ENCODE measurements at places on chromosomes 5 and 9.

GRCh38 chr5:94245608-94246007 is 372.8 kb downstream of the KIAA0825 start:
- no peak overlapping the region for H3K27ac ChIP-seq
- H3K27me3 ChIP-seq, result peaks cover 5% of the 10 kb centered on the region
- no peak for DNase-seq
- H3K4me3 ChIP-seq, result no peak overlapping the region
- no peaks in the 10 kb centered on the region for H3K4me1 ChIP-seq

DNA sequence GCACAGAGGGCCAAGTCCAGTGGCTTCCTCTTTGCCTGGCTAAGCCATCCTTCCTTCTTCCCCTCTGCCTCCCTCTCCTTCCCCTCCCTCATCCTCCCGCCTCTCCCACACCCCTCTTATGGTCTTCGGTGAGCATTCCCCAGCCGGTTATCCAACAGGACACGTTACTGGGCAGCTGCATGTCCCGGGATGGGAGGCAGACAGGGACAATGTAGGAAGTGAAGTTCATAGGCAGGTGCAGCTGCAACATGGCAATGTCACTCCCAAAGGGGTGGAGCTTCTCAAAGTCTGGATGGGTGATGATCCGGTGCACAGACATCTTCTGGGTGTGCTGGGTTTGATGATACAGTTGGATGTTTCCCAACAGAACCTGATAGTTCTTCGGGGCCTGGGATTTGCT is 71.4 kb upstream of the SPTLC1 start:
- no peaks in the 10 kb centered on the region for H3K4me1 ChIP-seq
- DNase-seq, result no peak
- H3K27me3 ChIP-seq, result peaks cover 20% of the 10 kb centered on the region
- H3K4me3 ChIP-seq, result no peak overlapping the region

DNA sequence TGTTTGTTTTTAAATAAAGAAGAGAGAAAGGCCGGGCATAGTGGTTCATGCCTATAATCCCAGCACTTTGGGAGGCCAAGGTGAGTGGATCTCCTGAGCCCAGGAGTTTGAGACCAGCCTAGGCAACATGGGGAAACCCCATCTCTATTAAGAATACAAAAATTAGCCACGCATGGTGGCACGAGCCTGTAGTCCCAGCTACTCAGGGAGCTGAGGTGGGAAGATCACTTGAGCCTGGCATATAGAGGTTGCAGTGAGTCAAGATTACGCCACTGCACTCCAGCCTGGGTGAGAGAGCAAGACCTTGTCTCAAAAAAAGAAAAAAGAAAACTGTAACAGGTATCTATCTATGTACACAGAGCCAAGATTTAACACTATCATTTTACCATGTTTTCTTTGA is 34.2 kb upstream of the CDC42SE2 start:
- peak overlapping the region; percentile 60 for H3K27ac ChIP-seq
- peaks cover 5% of the 10 kb centered on the region for H3K36me3 ChIP-seq
- DNase-seq, result no peak
- H3K4me1 ChIP-seq, result peaks cover 11% of the 10 kb centered on the region
- H3K27me3 ChIP-seq, result no peaks in the 10 kb centered on the region

GRCh38 chr9:115591584-115591984 is 473.6 kb upstream of the TNC start:
- no peak for DNase-seq
- H3K4me3 ChIP-seq, result no peak overlapping the region
- no peaks in the 10 kb centered on the region for H3K36me3 ChIP-seq
- no peaks in the 10 kb centered on the region for H3K27me3 ChIP-seq

- no peaks in the 10 kb centered on the region for H3K4me1 ChIP-seq
- H3K27me3 ChIP-seq, result no peaks in the 10 kb centered on the region
- no peak overlapping the region for H3K4me3 ChIP-seq
- no peak overlapping the region for H3K27ac ChIP-seq
- DNase-seq, result no peak
Observed at GRCh38 chr5:58099257-58099656, 360.6 kb downstream of the PLK2 start.

- no peak overlapping the region for H3K27ac ChIP-seq
- no peaks in the 10 kb centered on the region for H3K4me1 ChIP-seq
- peaks cover 9% of the 10 kb centered on the region for H3K27me3 ChIP-seq
- DNase-seq, result no peak
- H3K4me3 ChIP-seq, result no peak overlapping the region
Observed at GRCh38 chr9:133246562-133246961, 28.4 kb downstream of the ABO start.

GRCh38 chr5:127518319-127518621 is 830 bp downstream of the PRRC1 start:
- peaks cover 4% of the 10 kb centered on the region for H3K27me3 ChIP-seq
- peak overlapping the region; percentile 91 for H3K4me3 ChIP-seq
- DNase-seq, result no peak
- peak overlapping the region; percentile 86 for H3K27ac ChIP-seq
- peaks cover 23% of the 10 kb centered on the region for H3K36me3 ChIP-seq

DNA sequence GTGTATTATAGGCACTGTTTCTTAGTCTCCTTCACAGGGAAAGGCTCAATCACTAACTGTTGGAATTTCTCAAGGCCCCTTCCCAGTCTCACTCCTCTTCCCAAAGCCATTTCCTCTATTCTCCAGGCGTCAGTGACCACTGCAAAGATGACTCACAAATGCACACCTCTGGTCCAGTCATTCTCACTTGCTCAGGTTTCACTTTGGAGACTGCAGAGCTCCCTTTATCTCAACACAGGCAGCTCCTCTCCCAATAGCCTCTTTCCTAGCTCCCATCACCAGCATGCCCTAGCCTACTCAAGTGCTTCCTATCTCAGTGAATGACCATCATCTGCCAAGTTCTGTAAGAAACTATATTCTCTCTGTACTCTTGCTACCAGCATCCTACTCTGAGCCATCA is 323.6 kb downstream of the NTRK2 start:
- H3K27ac ChIP-seq, result no peak overlapping the region
- no peaks in the 10 kb centered on the region for H3K36me3 ChIP-seq
- DNase-seq, result no peak
- peaks cover 9% of the 10 kb centered on the region for H3K27me3 ChIP-seq
- no peak overlapping the region for H3K4me3 ChIP-seq
